ENCODE measurements at places on chromosomes 5 and 9.

DNA sequence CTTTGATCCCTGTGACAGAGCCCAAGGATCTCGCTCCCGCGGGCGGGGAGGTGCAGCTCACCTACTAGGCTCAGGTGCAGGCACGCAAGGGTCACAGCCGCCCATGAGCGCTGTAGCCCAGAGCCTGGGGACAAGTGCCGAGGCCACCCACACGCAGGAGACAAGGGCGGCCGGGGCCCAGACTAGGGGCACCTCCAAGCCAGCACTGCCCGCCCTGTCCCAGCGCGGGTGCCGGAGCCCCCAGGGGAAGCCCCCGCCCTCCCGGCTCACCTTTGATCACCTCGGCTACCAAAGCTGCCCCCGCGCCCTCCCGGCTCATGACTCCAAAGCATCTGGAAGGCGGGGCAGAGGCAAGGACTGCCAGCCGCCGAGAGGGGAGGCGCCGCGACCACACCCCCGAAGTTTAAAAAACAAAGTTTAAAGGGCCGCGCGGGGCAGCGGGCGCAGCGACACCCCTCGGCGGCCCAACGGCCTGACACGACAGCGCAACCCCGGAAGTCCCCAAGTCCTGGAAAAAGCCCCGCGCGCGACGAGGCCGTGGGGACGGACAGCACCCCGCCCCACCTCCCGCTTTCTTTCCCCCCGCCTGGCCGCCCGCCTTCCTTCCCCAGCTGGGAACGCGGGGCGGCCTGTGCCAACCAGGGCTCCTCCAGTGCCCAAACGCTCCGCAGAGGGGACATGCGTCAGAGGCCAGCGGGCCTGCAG lies 53.0 kb downstream of the CDC14B start:
- peak; percentile 53 for DNase-seq

GRCh38 chr9:136722093-136722968 lies 10.0 kb downstream of the DIPK1B start:
- DNase-seq = no peak

GRCh38 chr5:53302529-53302928 lies 177.9 kb upstream of the FST start:
- DNase-seq = no peak

DNA sequence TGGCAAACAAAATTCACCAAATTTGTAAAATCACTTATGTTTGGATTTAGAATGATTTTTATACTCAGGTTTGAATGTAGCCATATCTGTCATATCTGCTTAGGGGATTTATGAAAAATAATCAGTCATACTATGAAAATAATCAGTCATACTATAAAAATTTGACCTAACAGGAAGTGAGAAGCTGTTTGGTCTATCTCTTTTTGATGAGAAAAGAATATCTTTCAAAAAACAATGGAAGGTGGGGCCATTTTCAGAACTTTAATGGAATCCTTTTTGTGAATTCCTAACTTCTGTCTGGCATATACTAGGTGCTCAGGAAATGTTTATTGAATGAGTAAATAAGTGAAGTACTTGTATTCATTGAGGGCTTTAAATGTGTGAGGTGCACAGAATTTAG lies 70.1 kb downstream of the CWC27 start:
- no peak for DNase-seq
